ENCODE measurements at places on chromosomes 5 and 9. TPM values are rescaled to one million over a fixed set of nuclear protein-coding genes. Genes with fewer than 3 reads are reported as not detected.
A peak's percentile ranks its signal among the peaks of the same experiment; 100 is the strongest.

DNA sequence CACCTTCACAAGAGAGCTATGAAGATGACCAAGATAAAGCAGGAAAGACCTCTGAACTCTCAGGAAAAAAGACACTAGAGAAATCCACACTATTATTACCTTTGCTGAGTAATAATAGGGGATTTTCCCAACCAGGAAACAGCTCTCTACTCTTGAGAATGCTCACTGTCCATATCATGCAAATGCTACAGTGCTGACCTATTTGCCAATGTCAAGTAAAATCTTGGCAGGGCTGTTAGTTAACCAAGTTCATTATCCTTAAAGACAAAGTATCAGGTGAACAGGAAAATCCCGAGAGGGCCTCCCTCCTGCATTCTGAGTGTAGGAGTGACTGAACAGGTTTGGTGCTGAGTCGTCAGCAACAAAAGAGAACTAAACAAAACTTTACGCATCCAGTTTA lies 306.6 kb downstream of the ACTL7B start:
- DNase-seq: no peak

- DNase-seq: peak; percentile 68
Measured at GRCh38 chr5:142145106-142145900, 36.7 kb downstream of the NDFIP1 start.

DNA sequence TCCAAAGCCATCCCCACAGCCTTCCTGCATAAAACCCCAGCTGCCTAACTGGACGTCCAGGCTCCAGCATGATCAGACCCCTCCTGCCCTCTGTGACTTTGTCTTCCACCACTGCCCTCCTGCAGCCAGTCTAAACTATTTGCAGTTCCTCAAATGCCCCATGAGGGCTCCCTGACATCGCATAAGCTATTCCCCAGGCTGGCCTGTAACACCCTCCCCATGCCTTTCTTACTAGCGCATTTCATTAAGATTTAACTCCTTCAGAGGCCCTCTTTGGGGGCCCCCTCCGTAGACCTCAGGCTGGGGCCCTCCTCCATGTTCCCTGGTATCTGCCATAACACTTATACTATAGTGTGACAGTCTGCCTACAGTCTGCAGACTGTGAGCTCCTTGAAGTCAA lies 15.5 kb upstream of the SMIM23 start:
- DNase-seq: no peak

- DNase-seq: no peak
Measured at GRCh38 chr9:33468797-33469621, 4.7 kb downstream of the NOL6 start.

- DNase-seq: no peak
Measured at GRCh38 chr5:80540691-80541090, 29.4 kb downstream of the ANKRD34B start.

The SEC61B gene
- total RNA-seq: 94.7 TPM

The ADAMTS12 gene
- 54.8 TPM for total RNA-seq

DNA sequence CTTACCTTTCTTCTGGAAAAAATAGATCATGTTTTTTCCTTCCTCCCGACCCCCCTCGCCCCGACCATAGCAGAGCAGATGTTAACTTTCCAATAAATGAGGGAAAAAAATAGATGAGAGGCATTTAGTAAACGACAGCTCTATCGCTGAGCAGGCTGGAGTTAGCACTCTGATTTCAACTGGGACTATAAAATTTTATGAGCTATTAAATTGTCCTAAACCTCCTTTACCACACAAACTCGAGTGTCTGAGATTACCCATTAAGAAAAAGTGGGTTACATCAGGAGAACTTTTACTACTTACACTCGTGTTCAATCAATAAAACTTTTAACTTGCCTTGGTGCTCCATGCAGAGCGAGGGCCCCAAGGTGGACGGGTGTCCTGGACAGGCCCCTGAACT lies 59.8 kb upstream of the RNU6ATAC start:
- DNase-seq: peak; percentile 59

GRCh38 chr5:91016954-91017700 lies 366.0 kb downstream of the ARRDC3 start:
- peak; percentile 81 for DNase-seq

DNA sequence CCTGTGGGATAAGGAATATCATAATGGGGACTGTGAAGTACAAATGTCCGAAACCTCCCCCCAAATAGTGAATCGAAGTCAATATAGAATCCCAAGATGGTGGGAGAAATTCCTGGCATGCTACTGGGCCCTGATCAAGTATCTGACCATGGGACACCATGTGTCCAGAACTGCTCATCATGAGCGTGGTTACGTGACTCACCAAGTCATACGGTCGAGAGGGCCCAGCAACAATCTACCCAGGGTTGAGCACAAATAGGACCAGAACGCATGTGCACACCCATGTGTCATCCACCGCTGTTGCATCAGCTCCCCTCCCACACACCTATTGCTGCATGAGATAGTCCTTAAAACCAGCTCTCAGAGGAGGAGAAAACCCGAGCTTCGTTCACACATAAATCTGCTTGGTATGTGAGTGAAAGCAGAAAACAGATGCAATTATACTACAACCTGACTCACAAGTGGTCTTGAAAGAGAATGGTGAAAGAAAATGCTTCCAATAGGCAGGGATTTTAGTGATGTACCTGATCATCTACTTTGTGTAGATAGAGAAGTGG lies 353.2 kb downstream of the CWC27 start:
- DNase-seq: peak; percentile 88

GRCh38 chr9:135908093-135908753 lies 877 bp upstream of the CAMSAP1 start:
- DNase-seq: no peak

- DNase-seq: no peak
Measured at GRCh38 chr5:24167806-24168205, 477.0 kb downstream of the CDH10 start.

DNA sequence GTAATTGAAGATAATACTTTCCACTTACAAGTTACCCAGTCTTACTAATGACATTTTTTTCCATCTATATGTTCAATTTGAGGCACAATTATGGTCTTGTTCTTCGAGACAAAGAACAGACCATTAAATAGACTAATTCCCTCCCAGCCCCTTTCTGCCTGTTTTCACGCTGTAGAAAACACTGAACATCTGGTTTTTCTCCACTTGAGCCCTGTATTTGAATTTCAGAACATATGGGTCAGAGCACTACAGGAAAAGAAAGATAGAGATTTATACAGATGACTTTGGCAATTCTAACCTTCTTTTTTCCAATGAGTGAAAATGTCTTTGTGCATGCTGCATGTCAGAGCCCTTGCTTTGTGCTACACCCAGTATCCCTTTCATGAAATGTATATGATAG lies 506.9 kb downstream of the LRRC70 start:
- no peak for DNase-seq

The IL9 gene
- total RNA-seq: not detected

- DNase-seq: no peak
Measured at GRCh38 chr5:76469656-76470290, 66.7 kb downstream of the IQGAP2 start.

DNA sequence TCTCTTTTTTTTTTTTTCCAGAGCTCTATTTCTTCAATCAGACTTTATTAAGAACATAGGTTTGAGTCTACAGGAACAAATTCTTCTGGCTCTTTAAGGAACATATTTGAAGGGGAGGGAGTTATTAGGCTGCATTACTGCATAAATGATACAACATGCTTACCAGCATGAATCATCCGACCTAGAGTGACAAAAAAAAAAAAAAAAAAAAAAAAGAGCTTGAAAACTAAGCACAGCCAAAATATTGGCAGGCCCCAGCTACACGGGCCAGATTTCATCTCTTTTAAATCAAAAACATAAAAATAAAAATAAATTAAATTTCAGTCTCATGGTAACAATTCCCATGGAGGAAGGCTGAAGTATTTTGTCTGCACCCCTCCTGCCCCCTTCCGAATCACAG lies 26.3 kb downstream of the MSX2 start:
- DNase-seq: no peak

- DNase-seq: no peak
Measured at GRCh38 chr9:133341369-133342068, 5.5 kb upstream of the SURF6 start.

The FBN2 gene
- 81.6 TPM for total RNA-seq

The SLC36A3 gene
- not detected for total RNA-seq
